ENCODE measurements at places on chromosomes 6 and 20.

DNA sequence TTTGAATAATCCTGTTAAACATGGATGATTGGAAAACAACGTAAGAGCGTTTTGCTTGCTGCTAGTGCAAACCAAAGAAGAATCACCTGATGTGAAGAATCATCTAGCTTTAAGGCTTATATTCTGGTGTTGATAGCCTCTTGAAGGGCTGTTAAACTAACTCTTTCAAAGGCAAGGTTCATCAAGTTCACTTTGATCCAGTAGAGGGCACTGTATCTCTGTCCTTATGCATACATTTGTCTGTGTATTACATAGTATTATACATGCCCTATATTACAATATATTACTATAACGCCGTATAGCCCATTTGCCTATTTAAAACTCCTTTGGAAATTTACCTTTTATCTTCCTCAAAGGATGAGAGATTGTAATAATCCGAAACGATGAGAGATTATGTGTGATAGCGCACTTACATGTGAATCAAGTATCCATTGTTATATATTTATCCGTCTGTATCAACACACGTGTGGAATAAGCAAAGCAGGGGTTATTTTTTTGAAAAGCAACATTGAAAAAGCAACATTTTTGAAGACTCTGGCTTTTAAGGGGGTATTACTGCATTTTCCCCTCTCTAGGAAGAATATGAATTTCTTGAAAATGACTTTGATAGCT is 50.8 kb upstream of the NRN1 start:
- DNase-seq = no peak

DNA sequence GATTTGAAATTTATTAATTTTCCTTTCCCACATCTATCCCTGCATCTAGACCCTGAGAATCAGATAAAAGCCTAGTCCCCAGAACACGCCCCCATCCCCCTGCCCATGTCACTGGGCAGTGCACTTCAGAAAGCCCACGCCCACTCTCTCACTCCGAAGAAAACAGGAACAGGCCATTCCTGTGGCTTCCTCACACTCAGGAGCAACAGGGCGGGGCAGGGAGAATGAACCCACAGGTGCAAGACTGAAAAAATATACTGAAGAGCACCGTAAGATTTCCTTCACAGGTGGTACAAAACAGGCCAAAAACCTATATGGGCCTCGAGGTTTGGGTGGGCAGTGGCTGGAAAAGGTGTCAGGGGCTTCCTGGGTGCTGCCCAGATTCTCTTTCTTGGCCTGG is 3.4 kb downstream of the OXT start:
- DNase-seq = no peak

GRCh38 chr20:16760431-16761304 is 12.5 kb downstream of the OTOR start:
- DNase-seq = no peak

- DNase-seq = no peak
Measured at GRCh38 chr6:30175765-30176164, 12.4 kb downstream of the TRIM15 start.

All from activated CD4-positive, CD25-positive, alpha-beta regulatory T cell treated with anti-CD3 and anti-CD28 coated beads, Interleukin-2, amount 50 U/mL, for 16 hours (primary cell).